Activated T-helper 1 cell treated with anti-CD3 and anti-CD28 coated beads, Interleukin-12 subunit alpha, Interleukin-12 subunit beta, Interleukin-2, Interleukin-4 antibody, amounts not matched to agents 30 ng/mL and 10 ng/mL and 1 ng/mL, durations not matched to agents 14 hours and 24 hours and 36 hours (primary cell): ENCODE measurements at places on chromosomes 7 and 10. TPM values are rescaled to one million over a fixed set of nuclear protein-coding genes. Genes with fewer than 3 reads are reported as not detected.

Gene GRB10
- total RNA-seq, result 2.8 and 3.6 TPM in 2 replicates

Gene PDCD11
- total RNA-seq, result 98.4 and 99.0 TPM in 2 replicates

Gene INSYN2A
- total RNA-seq, result not detected in 2 replicates

Gene PLAC9
- total RNA-seq, result not detected in 2 replicates

Gene TUBAL3
- not detected in 2 replicates for total RNA-seq

DNA sequence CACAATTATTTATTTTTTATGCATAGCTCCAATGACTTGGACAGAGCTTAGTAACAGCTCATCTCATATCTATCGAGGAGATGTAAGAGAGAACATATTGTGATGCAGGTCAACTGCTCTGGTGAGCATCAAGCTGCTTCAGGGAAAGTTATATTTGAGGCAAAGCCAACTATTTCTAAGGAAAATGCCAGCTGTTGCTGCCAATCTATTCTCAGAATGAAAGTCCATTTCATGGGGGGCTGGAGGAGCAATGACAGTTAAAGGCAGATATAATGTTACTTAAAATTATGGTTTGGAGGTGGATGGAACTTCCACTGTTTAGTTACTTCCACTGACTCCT is 424.8 kb downstream of the KIF20B start:
- no peak for DNase-seq

GRCh38 chr7:3754493-3755341 is 453.7 kb downstream of the SDK1 start:
- DNase-seq, result no peak

GRCh38 chr10:90604636-90605035 is 253.2 kb downstream of the HTR7 start:
- no peak for DNase-seq

- DNase-seq, result no peak
These were observed 332.7 kb downstream of the ADARB2 start for GRCh38 chr10:1404323-1405260.
